Calu3 (cell line): ENCODE measurements at places on chromosomes 3 and 15. TPM values are rescaled to one million over a fixed set of nuclear protein-coding genes. Genes with fewer than 3 reads are reported as not detected.

PPCDC gene
- total RNA-seq, result 23.4 and 24.4 TPM in 2 replicates

GRCh38 chr3:70726096-70726938 lies 413.9 kb upstream of the MDFIC2 start:
- no peak for DNase-seq

GRCh38 chr3:27089068-27089467 lies 280.1 kb downstream of the NEK10 start:
- no peak for DNase-seq

XIRP1 gene
- not detected in 2 replicates for total RNA-seq

GRCh38 chr3:112133626-112134334 lies 732 bp upstream of the GCSAM start:
- DNase-seq, result no peak

TIMP4 gene
- 0.22 and 0.28 TPM in 2 replicates for total RNA-seq

DNA sequence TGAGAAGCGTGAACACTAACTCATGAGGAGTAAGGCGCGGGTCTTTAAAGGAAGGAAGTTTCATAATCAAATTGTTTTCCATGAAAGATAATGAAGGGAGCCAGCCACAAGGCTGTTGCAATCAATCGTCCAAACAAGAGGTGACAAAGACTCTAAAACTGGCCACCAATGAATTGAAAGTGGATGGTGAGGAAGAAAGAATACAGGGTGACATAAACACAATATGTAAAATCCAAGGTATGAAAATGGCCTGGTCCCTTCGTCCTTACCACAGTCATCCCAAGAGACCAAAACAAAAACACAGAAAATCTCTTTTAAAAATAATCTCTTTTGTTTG lies 12.0 kb downstream of the CD86 start:
- no peak for DNase-seq

DNA sequence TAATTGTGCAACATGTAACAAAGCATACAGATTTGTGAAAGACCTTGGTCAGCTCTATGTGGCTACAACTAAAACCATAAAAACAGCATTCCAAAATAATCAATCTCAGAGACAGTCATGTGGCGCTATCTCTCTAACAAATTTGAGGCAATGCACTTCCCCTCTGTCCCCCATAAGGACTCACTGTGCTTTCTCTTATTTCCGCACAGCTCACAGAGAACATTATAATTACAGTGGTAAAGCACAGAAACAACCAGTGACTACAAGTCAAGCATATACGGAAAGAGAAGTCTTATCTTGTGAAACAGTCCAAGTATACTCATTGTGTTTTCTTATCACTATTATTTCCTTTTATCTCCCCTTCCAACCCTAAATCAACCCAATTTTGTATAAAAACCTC lies 64.3 kb downstream of the RYK start:
- no peak for DNase-seq

DNA sequence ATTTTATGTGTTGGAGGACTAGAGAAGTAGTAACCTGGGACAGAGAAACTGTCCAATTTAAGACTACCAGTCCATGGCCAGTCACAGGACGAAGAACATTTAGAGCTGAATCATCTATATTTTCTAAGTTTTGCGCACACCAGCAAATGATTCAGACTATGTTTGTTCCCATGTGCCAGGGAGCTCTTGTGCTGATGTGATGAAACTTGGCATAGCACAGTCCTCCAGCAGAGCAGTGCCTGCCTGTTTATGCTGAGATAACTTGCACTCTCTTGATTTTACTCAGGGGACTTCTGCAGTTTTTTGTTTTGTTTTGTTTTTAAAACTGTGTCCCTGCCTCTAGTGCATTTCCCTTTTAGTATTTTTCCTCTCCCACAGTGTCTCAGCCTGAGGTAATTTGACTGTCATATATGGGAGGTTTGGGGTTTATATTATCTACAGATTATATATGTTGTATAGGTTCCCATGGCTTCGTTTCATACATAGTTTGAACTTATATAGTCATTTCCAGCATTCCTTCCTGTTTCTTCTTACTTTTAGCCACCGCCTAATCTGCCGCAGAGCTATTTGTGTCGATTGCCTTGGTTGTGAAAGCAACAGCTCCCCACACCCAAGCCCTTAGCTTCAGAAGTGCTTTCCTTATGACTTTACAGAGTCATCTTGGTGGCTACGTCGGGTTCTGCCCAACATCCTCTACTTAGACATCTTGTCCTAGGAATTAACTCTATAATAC lies 45.5 kb downstream of the PPM1L start:
- no peak for DNase-seq

GRCh38 chr3:45994419-45995235 lies 997 bp downstream of the FYCO1 start:
- DNase-seq, result no peak

- peak; percentile 94 for DNase-seq
Observed at GRCh38 chr15:68875377-68876116, 54.8 kb upstream of the SPESP1 start.

DNA sequence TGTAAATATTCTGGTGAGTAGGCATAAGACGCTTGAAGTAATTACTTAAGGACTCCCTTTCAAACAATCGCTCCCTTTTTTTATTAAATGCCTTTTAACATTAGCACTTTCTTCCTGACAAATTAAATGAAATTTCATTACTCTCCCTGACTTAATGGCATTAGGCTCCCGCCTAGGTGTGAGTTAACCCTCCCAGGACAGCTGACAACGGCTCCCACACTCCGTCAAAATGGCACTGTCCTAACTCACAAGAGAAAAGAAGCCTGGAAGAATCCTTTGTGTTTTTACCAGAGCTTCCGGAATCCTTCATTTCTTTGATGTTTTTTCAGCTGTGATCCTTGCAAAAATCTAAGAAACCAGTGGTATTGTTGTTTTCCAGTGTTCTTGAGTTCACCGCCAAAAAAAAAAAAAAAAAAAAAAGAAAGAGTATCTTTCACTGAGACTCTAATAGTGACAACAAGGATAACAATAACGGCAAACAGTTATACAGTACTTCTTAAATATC lies 861.0 kb upstream of the NR2F2 start:
- no peak for DNase-seq

DNA sequence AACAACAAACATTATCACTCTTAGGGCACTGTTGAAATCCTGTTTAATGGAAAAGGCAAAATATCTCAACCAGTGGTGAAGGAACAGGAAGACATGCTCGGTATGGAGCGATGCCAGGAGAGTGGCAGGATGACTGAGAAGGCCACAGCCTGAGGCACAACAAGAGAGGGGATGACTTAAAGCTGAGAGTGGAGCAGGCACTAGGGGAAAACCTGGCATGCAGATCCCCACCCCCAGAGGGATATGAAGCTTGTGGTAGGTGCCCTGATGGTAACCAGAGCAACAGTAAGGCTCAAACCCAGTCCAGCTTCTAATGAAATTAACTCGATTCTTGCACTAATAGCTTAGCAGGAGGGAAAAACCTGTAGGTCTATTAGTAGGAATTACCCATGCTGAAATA lies 40.4 kb downstream of the LYSMD4 start:
- no peak for DNase-seq

DNA sequence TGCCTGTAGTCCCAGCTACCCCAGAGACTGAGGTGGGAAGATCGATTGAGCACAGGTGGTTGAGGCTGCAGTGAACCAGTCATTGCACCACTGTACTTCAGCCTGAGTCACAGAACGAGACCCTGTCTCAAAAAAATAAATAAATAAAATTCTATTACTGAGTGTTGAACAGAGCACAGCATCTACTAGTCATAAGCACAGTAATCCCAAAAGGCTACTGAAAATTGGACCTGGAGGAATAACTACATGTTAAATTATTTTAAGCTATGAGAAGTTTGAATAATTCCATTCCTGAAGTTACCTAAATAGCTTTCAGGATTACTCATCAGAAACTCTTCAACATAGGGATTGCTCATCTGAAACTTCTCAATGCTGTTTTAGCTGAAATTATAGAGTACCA lies 43.4 kb downstream of the ARMC8 start:
- DNase-seq, result no peak

CCDC50 gene
- 124 and 134 TPM in 2 replicates for total RNA-seq

FGF7 gene
- total RNA-seq, result 0.24 TPM in 1 of 2 replicates, not detected in the other

CTDSPL gene
- 55.2 and 81.9 TPM in 2 replicates for total RNA-seq

DNA sequence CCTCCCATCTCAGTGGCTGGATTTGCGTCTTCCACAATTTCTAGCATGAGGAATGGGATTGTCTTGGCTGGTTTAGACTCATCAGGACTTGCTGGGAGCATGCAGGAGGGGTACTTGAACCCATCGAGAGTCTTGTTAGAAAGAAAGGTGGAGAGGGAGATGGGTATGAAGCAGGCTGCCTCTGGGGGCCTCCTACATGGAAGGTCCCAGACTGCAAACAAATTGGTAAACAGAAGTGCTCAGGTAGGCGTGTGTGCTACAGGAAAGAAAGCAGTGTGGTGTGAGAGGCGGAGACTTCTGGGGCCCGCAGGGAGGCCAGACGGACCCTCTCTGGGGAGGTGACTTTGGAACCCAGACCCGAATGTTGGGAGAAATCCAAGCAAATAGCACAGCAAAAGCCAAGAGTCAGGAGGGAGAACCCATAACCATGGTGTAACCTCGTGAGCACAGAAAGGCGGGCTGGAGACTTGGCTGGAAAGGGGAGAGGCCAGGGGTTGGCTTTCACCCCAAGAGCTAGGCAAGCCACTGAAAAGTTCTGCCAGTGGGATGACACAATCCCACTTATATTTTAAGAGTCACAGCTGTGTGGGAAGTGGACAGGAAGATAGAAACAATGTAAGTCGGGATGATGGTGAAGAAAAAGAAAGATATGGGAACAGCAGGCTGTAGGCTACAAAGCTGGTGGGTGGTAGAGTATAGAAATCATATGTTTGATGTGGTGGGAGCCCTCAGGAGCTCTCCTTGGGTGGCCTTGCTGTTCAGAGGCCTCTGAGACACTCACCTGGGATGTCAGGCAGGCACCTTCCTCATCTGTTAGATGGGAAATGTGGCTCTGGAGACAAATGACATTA lies 130.1 kb upstream of the PRR20G start:
- no peak for DNase-seq

RTP1 gene
- not detected in 2 replicates for total RNA-seq

DNA sequence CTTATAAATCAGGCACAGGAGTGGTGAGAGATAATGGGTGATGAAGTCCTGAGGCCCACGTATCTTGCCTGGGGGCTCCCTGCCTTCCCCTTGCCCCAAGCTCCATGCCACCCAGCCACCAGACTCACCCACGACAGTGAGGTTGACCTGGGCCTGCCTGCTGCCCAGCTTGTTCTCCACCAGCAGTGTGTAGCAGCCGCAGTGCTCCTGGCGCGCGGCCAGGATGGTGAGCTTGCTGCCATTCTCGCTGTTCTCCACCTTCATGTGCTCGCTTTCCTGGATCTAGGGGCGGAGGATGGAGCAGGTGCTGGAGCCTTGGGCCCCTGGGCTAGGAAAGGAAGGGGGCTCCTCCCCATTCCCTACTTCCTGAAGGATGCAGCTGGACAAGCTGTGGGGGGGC lies 79.1 kb upstream of the HACD2 start:
- no peak for DNase-seq

MLH1 gene
- total RNA-seq, result 30.1 and 32.8 TPM in 2 replicates
